Astrocyte of the spinal cord (primary cell): ENCODE measurements at places on chromosomes 3 and 15.
A peak's percentile ranks its signal among the peaks of the same experiment; 100 is the strongest.

- DNase-seq, result no peak
Measured at GRCh38 chr15:65399001-65399706, 21.4 kb upstream of the IGDCC3 start.

- DNase-seq, result no peak
Measured at GRCh38 chr3:141505166-141505565, 18.3 kb downstream of the RASA2 start.

DNA sequence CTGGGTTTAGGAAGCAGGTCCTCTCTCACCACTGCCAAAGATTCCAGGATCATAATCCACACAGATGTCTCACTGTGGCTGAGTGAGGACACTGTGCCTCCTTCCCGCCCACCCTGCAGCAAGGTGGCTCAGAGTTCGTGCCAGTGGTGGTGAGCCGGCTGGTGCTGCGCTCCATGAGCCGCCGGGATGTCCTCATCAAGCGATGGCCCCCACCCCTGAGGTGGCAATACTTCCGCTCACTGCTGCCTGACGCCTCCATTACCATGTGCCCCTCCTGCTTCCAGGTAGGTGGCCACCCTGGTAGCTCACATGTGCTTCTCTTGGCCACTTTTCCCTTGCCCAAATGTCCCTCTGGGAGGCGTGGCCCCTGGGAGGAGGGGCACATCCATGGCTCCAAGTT, 9.0 kb upstream of the RHO start:
- no peak for DNase-seq

GRCh38 chr3:58471025-58471887, 20.6 kb upstream of the KCTD6 start:
- DNase-seq, result peak; percentile 96

DNA sequence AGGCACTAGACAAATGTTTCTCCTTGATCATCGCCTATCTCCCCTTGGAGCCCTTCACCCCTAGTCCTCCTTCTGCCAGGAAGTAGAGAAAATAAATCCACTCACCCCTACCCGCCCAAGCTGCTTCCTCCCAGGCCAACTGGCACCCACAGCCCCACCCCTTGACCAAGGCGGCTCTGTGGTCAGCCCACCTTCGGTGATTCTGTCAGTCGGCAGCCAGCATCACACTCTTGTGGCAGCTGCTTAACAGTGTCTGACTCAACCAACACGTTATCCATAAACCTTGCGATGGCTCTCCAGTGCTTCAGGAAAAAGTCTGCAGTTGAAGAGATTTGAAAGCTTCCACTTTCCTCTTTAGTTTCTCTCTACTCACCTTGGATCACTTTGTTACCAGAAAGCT, 7.6 kb downstream of the SHF start:
- DNase-seq, result peak; percentile 31

DNA sequence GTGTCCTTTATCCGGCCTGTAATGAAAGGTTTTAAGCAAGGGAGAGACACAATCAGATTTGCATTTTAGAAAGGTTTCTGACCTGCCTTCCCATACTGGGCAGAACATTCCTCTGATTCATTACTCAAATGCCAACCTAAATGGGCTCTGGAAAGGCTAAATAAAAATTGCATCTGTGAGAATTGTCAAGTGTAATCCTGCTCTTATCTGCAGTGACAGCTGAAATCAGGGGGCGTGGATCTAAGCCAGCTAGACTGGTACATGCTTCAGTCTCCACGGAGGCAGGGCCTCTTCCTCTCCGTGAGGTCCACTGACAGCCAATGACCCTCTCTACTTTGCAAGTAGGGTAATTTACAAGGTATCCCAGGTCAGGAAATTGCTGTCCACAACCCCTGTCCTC, 32.5 kb upstream of the MINAR1 start:
- no peak for DNase-seq

DNA sequence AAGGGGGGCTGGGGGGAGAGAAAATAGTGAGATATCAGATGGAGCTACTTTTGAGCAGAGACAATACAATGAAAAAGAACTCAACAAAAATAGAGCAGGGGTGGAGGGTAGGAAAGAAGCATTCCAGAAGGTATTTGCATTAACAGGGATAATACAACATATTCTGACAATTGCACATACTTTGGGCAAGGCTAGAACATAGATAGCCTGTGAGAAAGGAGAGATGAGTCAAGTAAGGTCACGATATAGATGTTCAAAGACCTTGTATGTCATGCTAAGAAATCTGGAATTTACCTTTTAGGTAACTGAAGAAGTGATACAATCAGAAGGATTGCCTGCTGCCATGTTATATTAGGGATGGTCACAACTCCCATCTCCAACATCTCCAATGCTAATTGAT, 155.2 kb downstream of the GSK3B start:
- no peak for DNase-seq

DNA sequence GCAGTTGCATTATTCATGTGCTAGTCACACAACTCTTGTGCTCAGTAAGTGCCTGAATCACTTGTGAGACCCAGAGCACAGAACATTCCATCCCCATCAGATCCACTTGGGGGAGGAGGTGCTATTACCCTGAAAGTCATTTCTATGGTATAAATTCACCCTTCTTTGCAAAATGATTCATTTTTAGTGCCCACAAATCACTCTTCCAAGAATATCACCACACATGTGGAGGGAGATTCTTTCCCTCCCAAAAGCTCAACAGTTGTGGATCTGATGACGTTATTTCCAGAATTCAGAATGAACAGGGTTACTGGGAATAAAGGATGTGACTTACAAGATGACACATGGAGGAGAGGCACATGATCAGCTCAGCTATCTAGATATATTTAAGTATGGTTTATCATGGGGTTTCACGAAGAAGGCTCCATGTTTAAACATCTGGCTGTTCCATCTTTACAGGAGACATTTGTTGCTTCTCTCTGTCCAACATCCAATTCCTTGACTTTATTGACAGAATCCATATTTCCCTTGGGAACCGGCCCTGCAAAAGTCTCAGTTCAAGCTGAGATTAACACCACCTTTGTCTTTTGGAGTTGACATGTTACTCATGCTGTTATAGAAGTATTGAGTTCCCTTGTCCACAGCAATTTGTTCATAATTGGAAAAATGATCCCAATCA, 214.2 kb upstream of the PROK2 start:
- DNase-seq, result peak; percentile 83
